ENCODE measurements at places on chromosomes 3 and 15.
A peak's percentile ranks its signal among the peaks of the same experiment; 100 is the strongest.

DNA sequence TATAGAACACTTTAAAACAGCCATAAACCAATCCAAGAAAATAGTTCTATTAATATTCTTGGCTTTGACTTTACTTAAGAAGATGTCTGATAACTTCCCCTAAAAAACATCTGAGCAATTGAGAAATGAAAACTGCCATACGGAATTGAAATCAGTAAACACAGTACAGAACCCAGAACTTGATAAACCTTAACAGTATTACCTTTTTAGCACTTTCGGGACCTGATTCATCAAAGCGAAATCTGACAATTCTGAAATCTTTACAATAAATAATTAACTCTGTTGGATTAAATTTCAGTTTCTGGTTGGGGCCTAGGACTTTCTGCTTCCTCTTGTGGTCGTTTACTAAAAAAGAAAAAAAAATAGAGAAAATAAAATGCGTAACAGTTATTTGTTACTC lies 17.3 kb downstream of the MTMR10 start:
- no peak for DNase-seq

DNA sequence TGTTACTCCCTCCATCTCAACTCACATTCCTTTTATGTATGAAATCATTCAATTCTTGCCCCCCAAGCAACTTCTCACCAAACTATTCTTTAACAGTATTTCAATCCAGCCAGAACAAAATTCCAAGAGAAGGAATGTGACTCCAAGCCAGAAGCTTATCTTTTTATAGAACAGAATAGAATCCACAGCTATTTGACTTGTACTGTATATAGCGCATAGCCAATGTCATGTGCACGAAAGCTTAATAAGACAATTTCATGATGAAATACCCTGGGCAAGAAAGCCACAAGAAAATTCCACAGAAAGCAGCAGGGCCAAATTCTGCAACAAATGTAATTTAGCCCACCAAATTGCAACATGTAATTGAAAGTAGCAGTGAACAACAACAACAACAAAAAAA lies 127.6 kb upstream of the UBE2E2 start:
- DNase-seq, result peak; percentile 85

- no peak for DNase-seq
Measured at GRCh38 chr15:50753463-50753862, 12.0 kb downstream of the SPPL2A start.

- peak; percentile 56 for DNase-seq
Measured at GRCh38 chr3:39644176-39644575, 165.2 kb upstream of the MYRIP start.

GRCh38 chr3:44355362-44356033 lies 16.9 kb downstream of the TCAIM start:
- DNase-seq, result peak; percentile 84

- peak; percentile 37 for DNase-seq
Measured at GRCh38 chr3:179324270-179324754, 1.5 kb downstream of the ZNF639 start.

- no peak for DNase-seq
Measured at GRCh38 chr3:161250116-161250515, 29.0 kb downstream of the NMD3 start.

DNA sequence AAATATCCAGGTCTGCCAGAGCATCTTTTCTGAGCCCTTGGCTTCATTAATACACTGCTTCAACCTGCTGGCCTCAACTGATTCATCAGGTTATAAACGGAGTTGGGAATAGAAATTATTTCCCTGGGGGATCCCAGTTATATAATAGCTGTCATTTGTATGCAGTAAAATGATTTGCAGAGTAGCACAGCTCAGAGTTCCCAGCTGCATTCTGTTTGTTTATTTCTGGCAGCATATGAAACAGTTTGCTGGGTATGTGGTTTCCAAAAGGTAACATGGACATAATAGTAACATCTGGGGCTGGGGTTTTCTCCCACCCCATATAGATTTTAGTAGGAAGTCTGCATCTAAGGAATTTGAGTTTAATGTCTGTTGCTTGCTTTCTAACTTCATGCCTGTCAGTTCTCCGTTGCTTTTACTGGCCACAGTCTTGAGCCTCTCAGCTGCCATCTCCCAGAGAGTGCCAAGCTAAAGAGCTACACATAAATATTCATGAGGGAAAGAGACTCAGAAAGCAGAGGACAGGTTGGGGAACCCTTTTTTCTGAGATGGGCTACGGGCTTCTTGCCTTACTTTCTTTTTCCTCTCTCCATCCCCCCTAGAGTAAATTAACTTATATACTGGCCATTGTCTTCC lies 124.6 kb downstream of the TMEM108 start:
- no peak for DNase-seq

DNA sequence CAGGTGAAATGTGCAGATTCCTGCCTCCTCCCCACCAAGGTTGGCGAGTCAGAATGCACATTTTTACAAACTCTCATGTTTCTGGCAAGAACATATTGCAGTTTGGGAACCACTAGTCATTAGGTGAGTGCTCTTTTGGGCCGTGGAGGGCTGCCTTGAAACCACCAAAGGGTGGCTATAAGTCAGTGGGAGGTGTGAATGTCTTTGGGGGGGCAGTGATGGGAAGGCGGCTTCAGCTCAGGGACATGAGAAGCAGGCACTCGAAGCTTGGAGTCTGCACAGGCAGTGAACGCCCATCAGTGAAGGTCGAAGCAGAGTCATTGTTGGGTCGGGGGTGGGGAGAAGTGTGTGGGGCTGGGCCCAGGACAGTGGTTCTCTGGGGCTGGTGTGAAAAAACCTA lies 1.1 kb downstream of the NOX5 start:
- no peak for DNase-seq

DNA sequence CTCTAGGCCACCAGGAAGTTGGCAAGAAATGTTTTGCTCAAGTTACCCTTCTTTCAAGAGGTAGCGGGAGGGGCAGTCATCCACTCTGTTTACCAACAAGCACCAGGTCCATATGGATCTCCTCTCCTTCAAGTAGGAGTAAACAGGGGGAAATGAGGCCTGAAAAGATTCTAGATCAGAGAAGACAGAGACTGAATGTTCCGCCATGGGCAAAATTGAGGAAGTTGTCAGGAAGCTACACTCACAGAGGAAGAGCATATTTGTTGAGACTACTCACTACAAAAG lies 81.6 kb downstream of the KLF15 start:
- no peak for DNase-seq

DNA sequence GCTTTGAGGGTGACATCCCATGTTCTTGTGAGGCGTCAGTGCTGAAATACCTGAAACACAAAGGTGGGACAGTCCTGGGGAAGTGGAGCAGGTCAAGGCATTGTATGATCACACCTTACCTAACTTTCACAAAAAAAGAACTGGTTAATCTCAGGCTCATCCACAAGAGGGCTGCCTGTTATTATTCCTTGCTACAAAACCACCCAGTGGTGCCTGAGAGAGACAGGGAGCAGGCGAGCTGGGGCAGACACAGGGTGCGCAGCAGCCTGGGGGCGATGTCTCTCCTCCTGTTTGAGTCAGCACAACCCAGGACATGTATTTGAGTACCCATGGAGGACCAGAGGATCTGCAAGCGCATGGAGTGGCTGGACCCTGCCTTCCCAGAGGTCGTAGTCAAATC lies 316.8 kb upstream of the ATP10A start:
- no peak for DNase-seq

DNA sequence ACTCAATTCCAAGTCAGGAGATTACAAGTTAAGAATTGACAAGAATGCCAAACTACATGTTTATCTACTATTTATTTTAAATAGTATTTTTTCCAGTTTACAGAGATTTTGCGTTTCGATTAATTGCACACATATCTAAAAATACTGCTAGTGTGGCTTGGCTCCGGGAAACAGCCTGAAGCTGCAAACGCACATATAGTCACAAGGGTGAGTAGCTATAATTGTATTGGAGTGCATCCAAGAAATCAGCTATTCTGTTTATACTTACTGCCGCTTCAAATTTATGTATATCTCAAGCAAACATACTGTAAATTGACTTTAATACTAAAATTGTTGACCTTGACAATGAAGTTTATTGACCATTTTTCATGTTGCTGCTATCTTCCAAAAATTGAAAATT lies 77.0 kb upstream of the PLSCR5 start:
- peak; percentile 23 for DNase-seq

DNA sequence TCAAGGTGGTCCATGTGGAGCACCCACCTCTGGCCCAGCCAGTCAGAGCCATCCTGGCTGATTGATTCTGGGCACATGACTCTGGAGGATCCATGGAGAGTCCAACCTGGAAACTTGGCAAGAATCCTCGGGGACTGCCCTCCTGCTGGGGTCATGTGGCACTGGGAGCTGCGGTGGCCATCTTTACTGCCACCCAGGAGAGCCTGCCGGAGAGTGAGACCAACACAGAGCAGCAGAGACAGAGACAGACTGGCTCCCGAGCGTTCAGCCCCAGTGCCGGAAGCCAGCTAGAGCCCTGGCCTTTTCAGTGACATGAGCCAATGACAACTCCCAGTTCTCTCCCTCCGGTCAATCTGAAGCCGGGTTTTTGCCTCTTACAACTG lies 11.5 kb upstream of the GATA2 start:
- DNase-seq, result no peak

DNA sequence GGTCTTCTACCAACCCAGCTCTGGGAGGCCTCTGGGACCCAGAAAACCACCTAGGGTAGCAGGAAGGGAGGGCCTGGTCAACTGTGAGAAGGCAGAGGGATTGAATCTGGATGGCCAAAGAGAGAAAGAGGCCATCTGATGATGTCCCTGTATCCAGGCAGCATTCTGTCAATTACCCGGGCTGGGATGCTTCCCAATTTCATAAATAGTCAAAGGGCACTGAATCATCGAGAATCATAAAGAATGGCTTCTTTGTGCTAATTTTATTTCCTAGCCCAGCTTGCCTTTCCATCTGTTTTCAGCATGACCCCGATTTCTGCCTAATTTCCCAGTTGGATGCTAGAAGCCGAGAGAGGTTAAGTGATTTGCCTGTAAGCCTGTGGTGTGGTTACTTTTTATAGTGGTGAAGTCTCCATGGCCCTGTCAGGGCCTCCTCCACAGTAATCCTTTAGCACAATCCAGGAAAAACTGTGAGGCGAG lies 129.2 kb downstream of the FAM43A start:
- DNase-seq, result no peak

DNA sequence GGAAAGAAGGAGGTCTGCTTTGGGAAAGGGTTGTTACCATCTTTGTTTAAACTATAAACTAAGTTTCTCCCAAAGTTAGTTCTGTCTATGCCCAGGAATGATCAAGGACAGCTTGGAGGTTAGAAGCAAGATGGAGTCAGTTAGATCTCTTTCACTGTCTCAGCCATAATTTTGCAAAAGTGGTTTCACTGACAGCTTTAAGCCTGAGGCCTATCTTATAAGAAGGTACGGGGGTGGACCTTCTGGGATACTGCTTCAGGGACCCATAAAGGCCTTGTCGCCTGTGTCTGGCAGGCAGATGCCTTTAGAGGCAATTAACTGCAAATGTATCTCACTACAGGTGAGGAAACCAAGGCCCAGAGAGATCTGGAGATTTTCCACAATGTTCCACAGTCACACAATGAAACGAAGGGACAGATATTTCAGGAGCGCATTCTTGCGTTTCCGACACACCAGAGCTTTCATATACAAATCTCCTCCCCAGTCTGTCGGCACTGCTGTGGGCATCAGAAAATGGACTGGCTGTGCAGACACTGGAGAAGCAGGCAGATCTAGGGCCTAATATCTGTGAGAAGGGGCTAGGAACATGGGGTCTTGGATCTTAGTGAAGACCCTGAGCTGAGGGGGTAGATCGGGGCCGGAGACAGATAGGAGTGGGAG lies 169.5 kb upstream of the SMAD3 start:
- DNase-seq, result no peak

DNA sequence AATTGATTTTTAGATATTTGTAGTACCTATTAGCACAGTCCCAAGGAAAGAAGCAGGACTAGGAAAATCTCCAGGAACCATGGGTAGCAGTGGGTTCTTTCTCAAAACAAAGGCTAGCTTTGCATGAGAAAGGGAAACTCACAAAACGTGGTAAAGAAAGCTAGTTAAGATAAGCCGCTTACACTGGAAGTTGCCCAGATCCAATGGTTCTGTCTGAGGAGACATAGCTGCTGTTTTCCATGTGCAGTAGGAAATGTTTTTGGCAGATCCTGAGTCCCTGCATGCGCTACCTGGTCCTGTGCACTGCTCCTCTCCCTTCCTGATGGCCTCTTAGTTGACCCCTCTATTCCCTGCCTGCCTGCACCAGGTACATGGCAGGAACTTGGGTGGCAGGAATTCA lies 60.4 kb downstream of the TFG start:
- DNase-seq, result no peak

- no peak for DNase-seq
Measured at GRCh38 chr15:78162038-78162437, 12.9 kb downstream of the IDH3A start.

GRCh38 chr15:79115986-79116665 lies 25.5 kb upstream of the RASGRF1 start:
- DNase-seq, result no peak

GRCh38 chr3:41075975-41076374 lies 123.3 kb upstream of the CTNNB1 start:
- DNase-seq, result no peak

DNA sequence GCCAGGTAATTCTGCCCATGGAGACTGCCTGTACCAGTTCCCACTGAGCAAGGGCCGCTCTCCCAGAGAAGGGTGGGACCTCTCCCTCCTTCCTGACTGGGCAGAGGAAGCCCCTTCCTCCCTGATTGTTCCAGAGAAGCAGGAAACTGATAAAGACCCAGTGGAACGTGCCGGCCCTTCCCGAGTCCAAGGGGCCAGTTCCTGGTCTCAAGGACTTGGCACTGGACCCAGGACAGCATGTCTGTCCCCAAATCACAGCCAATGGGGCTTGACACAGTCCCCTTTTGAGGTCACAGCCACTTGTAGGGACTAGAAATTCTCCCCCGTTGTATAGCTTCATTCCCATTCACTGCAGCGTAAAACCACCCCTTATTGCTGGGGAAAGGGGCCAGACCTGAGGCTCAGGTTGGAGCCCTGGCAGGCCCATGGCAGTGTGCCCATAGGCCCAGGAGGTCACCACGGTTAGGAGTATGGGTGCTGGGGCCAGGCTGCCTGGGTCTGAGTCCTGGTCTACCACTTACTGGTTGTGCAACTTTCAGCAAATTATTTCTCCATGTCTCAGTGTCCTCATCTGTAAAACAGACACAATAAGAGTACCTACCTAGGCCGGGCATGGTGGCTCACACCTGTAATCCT lies 18.1 kb downstream of the CSRNP1 start:
- DNase-seq, result no peak

DNA sequence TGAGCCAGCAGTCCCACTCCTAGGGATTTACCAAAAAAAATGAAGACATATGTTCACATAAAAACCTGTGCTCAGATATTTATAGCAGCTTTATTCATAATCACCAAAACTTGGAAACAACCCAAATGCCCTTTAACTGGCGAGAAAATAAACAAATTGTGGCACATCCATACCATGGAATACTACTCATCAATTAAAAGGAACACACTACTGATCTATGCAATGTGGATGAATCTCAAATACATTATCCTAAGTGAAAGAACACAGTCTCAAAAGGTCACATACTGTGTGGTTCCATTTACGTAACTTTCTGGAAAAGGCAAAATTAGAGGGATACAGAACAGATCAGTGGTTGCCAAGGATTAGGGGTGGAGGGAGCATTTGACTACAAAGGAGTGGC lies 394.5 kb downstream of the SHQ1 start:
- DNase-seq, result no peak

GRCh38 chr15:44029940-44030568 lies 165.0 kb downstream of the FRMD5 start:
- peak; percentile 50 for DNase-seq

GRCh38 chr3:129829640-129830039 lies 63.9 kb downstream of the TMCC1 start:
- peak; percentile 96 for DNase-seq

- peak; percentile 93 for DNase-seq
Measured at GRCh38 chr15:69794645-69795469, 302.9 kb downstream of the TLE3 start.

GRCh38 chr3:32856355-32856889 lies 38.6 kb downstream of the TRIM71 start:
- DNase-seq, result no peak

Data from fibroblast of skin of back (primary cell).